ENCODE measurements at places on chromosomes 7 and 10. TPM values are rescaled to one million over a fixed set of nuclear protein-coding genes. Genes with fewer than 3 reads are reported as not detected.

DNA sequence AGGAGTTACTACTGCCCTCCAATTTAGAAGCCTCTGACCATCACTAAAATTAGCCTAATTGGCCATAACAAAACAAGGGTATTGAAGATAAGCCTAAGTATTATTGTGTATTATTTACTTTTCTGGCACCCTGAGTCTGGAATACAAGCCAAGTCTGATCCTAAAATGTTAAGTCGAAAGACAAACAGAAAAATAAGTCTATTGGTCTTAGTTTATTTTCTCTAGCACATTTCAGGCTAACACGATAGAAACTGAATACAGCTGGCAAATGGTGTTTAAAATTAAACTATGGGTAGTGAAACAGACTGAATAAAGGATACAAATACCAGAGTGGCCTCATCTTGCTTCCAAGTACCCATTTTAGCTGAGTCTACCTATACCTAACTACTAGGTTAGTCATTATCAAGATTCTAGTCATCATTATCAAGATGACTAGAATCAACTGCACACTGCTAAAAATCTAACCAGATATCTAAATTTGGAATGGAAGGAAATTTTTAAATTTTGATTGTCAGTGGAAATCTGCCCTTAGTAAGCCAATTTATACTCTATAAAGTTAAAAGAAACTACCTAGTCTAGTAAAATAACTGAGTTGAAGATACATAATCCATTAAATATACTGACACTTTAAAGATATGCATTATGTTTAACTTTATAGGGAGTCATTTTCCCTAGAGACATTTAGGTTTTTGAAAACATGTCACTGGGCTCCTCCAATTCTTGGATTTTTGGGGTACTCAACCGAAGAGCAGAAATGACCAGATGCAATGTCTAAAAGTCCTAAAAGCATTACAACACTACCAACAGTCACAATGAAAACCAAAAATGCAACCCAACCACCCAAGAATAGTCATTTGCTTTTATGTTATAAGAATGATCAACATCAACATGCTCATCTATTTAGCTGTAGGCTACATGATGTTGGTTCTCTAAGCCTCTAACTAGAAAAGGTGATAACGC is 80.9 kb downstream of the NT5C2 start:
- no peak for DNase-seq

The VSTM4 gene
- total RNA-seq = 2.2 TPM

GRCh38 chr7:121618182-121618581 is 222.1 kb upstream of the FAM3C start:
- DNase-seq = no peak

DNA sequence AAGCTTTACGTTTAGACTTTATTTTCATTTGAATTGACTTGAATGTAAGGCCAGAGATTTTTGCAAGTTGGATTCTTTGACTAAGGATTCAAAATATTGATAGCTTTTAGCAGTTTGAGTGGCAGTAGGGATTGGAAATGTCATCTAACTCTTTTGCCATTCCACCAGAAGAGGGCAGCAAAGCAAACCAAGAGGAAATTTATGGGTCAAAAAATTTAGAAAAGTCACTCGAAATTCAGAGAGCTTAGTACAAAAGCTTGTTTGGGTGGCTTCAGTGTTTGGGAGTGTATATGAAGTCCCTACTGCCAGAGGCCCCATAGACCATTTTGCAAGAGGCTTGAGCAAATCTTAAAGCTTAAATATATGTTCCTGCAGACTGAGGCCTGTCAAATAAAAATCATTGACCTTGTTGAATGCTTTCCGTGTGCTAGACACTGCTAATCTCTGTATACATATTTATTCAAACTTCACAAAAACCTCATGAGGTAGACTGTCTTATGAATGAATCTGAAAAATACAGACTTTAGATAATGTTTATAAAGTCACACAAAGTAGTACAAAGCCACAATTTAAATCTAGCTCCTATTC is 44.6 kb upstream of the RSBN1L start:
- no peak for DNase-seq

All from mucosa of descending colon (tissue), 3 donors.